Stimulated activated CD8-positive, alpha-beta memory T cell treated with anti-CD3 and anti-CD28 coated beads, Interleukin-7, amount 100 ng/mL, for 24 hours (primary cell): ENCODE measurements at places on chromosomes 7 and 10.

- DNase-seq, result no peak
These were observed 516.7 kb upstream of the CELF2 start for GRCh38 chr10:10500937-10501336.

- DNase-seq, result no peak
These were observed 57.8 kb downstream of the GAD2 start for GRCh38 chr10:26274391-26274790.

GRCh38 chr10:10605551-10606081 is 412.1 kb upstream of the CELF2 start:
- no peak for DNase-seq

DNA sequence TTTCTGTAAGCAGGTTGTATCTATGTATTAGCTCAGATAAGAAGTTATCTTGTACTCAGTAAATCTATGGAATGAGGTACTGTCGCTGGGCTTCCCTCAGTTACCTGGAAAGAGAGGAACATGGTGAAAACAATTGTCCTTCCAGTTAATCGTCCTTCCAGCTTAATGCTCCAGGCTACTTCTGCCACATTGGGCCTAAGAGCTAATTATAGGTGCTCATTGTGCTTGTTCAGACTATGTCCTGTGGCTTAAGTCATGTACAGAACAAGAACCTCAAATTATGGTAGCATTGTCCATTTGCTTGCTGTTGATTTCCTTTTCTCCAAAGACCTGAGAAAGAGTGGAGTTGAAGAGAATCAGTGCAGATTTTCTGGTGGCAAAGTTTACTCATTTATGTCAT is 86.1 kb upstream of the MBL2 start:
- no peak for DNase-seq

GRCh38 chr10:12781976-12782375 is 219.5 kb downstream of the CCDC3 start:
- no peak for DNase-seq

DNA sequence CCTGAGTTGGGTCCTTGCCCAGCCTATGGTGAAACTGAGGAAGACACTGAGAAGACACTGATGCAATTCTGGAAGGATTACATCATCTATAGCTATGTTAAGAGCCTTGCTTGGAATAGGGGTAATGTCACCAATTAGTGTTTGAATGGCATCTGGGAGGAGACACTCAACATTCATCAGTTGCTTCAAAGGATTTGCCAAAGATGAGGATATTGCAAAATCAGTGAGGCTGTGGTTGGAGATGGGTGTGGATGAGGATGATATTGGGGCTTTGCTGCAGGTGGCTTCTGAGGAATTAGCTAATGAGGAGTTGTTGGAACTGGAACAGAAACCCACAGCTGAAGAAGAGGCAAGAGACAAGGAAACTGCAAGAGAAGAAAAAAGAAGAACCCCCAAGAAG is 146.7 kb upstream of the SP4 start:
- DNase-seq, result no peak

DNA sequence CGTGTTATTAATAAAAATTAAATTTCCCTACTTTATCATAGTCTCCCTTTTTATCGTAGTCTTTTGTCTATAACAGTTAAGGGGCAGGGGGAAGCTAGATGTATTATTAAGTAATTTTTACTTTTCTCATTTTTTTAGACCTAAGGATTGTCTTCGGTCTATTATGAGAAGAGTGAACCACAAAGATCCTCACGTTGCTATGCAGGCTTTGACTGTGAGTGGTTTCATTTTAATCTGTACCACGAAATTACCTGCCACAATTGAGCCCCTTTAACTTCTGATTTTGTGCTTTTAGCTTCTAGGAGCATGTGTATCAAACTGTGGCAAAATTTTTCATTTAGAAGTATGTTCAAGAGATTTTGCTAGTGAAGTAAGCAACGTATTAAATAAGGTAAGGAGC is 40.6 kb downstream of the STAM start:
- no peak for DNase-seq

- DNase-seq, result no peak
These were observed 2.1 kb upstream of the UNCX start for GRCh38 chr7:1230411-1231213.

DNA sequence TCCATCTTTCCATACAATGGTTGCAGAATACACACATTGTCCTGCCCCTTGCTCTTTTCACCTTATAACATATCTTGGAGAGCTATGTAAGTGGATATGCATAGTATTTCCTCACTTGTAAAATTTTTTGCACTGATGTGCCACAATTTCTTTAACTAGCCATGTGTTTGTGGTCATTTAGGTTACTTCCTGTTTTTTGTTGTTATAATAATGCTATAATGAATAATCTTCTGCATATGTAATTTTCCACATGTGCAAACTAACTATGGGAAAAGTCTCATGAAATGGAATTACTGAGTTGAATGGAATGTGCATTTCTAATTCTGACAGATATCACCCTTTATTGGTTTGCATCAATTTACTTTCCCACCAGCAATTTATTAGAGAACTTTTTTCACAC is 2.8 kb downstream of the TAS2R41 start:
- DNase-seq, result no peak

GRCh38 chr7:137576481-137576880 is 232.9 kb upstream of the PTN start:
- DNase-seq, result no peak
